ENCODE measurements at places on chromosomes 12 and 14.

DNA sequence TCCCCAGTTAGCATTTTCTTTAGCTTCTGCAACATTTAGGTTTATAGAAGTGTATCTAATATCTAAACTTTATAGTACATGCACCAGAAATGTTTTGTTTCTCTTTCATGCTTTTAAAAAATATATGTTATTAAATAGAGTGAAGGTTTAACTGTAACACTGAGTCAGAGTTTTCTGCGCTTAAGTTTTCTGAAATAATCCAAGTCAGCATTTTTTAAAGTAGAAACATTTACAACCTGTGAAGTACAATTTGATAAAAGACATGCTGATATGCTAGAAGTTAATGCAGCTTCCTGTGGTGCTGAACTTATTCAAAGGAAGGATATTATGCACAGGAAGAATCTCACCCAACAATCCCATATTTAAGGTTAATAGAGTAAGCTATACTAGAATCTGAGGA is 1096.8 kb downstream of the LRFN5 start:
- DNase-seq = no peak

DNA sequence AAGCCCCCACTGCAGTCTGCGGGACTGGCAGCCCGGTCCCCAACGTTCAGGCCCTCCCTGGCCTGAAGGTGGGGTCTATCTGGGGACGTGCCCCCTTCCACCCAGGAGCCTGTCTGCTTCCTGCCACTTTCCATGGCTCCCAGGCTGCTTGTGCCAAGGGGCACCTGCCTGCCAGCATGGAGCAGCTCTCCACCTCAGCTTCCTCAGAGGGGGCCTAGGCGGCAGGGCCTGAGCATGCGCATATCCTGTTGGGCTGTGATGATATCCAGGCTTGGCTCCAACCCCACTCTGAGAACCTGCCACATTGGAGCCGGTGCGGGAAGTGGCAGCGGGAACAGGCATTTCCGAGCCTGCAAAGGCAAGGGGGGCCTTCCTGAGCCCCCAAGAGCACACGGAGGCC is 57.4 kb downstream of the FUT8 start:
- no peak for DNase-seq

DNA sequence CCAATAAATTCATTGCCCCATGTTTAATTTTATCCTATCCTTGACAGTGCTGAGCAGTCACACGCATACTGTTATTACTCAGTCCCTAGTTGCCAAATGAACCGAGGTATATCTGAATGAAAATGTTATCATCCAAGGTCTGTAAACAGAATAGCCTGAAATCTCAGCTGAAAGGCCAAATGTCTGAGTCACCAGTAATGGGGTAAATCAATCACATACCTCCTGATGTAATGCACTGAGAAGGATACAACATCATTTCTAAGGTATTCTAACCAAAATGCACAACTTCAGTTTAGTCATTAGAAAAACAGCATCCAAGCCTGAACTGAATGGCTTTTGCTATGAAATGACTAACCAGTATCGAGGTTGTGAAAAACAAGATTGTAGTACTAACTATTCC is 228.6 kb downstream of the DPF3 start:
- DNase-seq = no peak

GRCh38 chr12:1463073-1463905 is 131.1 kb downstream of the FBXL14 start:
- no peak for DNase-seq

DNA sequence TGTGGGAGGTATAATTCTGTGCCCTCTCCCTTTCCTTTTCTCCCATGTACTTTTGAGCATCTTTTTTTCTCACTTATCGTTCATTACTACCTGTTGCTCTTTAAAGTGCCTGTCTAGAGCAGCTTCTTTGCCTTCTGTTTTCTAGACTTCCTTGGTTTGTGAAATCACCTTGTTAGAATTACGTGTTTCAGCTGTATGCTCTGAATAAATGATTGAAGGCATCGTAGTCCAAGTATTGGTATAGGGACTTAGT is 1.3 kb downstream of the NEDD1 start:
- DNase-seq = no peak

DNA sequence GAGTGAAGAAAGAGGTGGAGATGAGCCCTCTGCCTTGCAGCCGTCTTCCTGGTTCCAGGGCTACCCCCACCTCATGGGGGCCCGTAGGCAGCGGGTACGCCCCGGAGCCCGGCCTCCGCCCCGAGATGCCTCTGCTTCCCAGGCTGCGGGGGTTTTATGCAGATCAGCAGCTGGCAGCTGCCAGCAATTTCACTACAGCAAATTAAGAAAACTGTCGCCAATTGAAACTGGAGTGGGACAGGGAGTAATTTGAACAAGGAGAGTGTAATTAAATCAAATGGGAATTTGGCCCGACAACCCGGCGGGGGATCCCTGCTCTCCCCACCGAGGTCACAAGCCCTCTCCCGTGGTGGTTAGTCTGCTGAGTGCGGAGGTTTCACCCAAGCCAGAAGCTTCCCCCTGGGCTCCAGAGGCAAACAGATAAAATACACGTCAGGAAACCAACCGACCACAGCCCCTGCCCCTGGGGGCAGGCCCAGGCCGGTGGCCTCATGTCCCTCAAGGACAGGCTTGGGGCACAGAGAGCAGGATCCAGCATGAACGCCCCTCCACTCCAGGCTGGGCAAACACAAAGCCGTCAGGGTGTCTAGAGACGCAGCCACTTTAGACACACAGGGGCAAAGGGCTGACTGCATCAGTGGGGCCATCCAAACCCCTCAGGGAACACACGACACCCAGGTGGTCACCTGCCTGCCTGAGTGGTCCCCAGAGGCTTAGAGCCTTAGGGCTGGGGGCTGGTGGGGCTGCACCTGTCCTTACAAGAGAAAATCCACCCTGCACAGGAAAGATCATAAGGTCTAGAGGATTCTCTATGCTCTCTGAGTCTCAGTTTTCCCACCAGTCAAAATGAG is 53.8 kb downstream of the TESC start:
- no peak for DNase-seq

GRCh38 chr14:82438436-82438835 is 904.8 kb upstream of the SEL1L start:
- no peak for DNase-seq

DNA sequence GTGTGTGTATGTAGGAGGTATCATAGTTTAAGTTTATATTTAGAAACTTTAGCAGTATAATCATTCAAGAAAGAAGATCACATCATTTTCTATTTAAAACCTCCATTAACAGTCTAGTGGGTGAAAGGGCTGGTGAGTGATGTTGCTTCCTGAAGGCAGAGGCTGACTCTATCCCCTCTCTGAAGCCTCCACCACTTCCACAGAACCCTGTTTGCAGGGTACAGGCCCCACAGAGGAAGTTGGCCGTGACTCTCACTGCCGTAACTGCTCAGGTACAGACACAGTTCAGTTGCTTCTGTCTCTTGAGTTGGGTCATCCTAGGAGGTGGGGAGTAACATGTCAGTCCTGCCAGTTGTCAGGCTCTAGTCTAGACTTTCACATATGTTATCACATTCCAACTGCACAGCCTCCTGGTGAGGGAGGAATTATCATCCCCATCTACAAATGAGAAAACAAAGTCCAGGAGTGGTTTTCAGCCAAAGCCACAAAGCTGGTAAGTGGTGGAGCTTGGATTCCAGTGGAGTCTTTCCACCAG is 31.5 kb downstream of the CFL2 start:
- DNase-seq = no peak

- DNase-seq = no peak
These were observed 113.2 kb upstream of the FLRT2 start for GRCh38 chr14:85416771-85417170.

DNA sequence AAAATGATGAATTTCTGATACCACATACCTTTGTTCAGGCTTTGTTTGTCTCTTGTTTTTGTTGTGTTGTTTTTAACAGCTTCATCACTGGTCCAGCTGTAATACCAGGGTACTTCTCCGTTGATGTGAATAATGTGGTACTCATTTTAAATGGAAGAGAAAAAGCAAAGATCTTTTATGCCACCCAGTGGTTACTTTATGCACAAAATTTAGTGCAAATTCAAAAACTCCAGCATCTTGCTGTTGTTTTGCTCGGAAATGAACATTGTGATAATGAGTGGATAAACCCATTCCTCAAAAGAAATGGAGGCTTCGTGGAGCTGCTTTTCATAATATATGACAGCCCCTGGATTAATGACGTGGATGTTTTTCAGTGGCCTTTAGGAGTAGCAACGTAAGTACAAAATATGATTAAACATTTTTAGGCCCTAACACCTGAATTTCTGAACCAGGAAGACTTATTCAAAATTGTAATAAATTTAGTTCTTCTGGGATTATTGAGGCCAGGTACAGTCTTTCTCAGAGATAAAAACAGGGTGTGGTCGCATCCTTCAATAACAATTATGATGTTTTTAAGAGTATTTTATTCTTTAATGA is 22.4 kb downstream of the RXYLT1 start:
- no peak for DNase-seq

DNA sequence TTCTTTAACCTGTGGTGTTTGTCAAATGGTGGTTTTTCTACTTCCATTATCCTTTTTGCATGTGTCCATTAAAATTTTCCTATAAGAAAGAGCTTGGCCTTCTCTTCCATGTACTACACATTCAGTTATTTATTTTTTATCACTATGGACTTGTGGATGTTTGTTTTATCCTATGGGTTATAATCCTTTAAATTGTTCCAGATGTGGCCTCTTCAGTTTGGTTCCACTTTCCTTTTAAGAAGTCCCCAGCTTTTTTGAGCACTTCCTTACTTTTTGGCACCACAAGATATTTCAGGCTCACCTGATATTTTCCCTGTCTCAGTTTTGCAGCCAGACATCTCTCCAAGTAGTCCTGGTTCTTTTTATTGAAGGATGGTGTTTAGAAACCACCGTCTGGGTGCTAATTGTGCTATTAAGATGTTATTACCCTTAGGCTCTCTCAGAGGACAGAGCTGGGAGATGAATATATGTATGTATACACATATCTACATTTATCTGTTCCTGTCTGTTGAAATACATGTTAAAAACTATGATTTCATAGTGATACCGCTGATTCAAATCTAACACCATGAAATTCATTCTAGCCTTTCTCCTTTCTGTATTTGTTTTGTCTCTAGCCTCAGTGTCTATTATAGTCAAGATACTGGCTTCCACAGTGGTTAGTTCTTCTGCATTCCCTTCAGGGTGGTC is 408.5 kb upstream of the RGS6 start:
- no peak for DNase-seq

DNA sequence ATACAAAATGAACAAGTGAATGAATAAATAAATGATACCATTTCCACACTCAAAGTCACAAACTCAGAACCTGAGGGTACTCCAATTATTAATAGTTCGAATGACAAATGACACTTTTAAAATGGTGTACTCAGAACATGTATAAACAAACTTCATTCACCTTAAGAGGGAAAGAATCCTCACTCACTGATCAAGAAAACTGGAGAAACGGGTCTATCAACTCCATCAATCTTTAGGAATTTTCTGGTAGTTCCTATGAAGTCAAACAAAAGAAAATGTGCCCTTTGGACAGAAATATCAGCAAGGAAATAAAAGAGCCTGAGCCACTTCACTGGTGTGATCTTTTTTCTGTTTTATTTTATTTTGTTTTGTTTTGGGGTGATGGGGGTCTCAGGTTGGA is 5.2 kb upstream of the NRDE2 start:
- no peak for DNase-seq

GRCh38 chr12:48739618-48740269 is 23.2 kb upstream of the CCNT1 start:
- no peak for DNase-seq

DNA sequence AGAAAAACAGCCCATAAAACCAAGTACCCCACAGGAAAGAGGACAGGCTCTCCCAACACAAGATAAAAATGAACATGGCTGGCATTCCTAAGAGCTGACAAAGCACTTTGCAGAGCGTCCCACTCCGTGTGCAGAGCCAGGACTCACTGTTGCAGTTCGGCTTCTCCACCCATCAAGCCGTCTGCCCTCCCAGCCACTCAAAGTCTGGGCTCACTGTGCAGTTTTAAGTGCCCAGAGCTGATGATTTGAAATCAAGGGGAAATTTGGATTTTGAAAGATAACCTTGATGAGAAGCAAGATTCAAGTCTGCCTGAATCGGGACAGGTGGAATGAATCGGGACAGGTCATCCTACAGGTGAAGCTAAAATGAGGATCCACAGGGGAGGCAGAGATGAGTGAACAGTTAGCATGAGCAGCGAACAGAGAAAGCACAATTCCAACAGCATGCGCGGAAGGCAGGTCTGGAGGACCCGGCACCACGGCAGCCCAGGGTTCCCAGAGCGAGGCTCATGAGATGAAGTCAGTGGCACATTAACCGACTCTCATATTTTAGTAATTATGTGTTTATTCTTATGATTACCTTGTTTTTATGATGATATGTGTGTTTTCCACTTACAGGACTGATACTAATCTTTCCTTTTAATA is 39.8 kb upstream of the GPR68 start:
- no peak for DNase-seq
